ENCODE measurements at places on chromosomes 5 and 9.

GRCh38 chr5:44497606-44498005 is 108.4 kb upstream of the FGF10 start:
- DNase-seq, result no peak

- DNase-seq, result no peak
These were observed 130.2 kb upstream of the FSTL4 start for GRCh38 chr5:133742431-133742988.

DNA sequence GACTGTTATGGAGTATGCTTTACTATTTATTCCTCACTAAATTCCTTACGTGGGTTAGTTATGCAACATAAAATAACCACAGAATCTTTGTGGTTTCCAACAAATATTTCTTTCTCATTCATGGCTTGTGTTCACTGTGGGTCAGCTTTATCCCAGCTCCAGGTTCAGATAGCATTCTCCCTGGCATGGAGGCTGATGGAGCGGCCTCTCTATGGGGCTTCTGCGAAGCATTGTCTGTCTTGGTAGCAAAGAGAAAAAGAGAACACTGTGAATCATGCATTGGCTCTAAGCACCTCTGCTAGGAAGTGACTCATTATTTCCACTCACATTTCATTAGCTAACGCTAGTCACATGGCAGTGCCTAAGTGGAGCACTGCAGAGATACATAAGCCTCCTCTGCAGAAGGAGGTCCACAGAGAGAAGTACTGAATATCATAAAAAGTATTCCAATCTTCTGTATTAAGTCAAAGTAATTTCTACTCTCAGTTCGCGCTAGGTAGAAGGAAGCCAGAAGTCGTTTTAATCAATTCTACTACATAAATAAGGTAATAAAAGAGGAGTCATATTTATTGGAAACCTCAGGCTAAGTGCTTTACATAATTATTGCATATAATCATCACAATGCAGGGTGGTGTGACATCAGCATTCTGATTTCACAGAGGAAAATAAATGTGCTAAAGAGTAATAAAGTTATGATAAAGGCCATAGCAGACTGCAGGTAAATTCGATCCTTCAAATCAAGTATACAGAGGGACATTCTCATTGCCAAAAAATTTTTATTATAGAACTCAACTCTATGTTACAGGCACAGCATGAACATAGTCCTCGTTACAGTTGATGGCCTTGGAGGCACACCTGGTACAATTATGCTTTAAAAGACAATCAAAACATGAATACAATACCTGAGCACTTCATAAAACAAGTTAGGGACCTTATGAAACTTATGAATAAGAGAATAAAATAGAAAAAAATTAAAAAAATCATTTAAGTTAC is 531.1 kb downstream of the CETN3 start:
- DNase-seq, result no peak

GRCh38 chr9:128987805-128988204 is 40.3 kb downstream of the NUP188 start:
- DNase-seq, result no peak

GRCh38 chr5:181036816-181037364 is 3.2 kb upstream of the BTNL9 start:
- DNase-seq, result no peak

DNA sequence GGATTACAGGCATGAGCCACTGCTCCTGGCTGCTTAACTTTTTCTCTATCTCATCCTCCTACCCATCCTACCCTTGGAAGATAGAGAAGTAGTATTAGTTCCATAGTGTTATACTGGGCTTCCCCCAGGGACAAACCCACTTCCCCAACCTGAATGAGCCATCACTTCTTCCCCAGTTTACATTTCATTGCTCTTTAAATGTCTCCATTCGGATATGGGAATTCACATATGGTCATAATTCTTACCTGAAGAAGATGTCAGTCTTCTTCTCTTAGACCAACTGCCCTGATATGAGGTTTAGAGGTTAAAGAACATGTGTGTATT is 1.9 kb downstream of the CD274 start:
- DNase-seq, result no peak

DNA sequence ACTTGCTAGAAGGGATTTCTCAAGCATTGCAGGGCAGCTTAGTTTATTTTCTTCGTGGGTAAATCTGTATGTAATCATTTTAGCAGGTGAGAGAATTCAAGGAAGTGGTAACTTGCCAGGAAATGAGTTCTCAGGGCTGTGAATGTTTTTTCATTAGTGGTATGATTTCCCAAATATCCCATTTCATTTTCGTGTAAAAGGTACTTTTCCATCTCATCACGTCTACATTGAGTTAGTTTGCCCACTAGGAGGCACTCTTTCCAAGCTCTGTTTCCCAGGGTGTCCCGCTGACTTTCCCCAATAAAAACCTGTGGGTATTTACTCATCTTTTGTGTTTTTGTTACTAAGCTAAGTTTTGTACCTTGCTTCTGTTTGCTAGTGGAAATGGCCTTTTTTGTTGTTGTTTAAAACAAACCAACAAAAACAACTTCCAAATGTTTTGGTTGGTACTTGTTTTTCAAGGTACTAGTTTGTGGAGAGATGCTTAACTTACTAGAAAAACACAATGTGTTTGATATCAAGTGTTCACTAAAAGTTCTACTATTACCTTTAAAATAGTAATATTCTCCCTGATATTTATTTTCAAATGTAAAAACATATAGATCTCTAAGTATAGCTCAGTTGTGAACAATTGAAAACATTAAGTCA is 373.6 kb downstream of the ADGRV1 start:
- DNase-seq, result no peak

DNA sequence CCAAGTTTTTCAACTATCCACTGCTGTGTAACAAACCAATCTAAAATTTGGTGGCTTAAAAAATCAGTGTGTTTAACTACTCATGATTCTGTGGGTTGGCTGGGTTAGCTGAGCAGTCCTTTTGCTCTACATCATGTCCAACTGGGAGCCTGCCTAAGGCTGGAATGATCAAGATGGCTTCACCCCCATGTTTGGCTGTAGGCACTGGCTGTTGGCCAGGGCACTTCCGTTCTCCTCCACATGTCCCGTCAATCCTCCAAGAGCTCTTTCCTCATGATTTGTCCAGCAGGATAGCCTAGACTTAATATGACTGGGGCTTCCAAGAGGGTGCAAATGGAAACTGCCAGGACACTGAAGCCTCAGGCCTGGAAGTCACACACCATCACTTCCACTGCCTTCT is 17.0 kb upstream of the TSSK1B start:
- no peak for DNase-seq

GRCh38 chr5:68528821-68529273 is 313.3 kb downstream of the PIK3R1 start:
- no peak for DNase-seq

DNA sequence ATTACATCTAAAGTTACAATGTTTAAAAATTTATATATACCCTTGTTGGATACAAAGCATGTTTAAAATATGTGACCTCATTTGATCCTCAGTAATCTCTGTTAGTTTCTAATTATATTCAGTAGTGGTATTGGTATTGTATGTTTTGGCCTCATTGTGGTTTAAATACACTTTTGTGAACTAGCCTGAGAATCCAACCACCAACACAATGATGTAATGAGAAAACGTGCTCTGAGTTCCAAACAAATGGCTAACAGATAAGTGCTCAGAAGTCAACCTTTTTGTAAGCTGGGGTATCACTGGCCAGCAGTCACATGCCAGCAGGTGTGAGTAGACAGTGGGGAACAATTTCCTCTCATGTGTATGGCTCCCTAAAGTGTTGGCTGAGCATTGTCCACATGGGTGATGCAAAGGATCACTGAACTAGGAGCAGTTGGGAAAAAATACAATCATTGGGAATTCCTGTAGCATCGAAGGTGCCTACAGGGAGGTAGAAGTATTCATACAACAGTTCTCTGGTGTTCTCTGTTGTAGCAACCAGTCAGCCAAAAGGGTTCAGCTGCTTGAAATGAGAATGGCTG is 56.1 kb downstream of the DOCK8 start:
- DNase-seq, result no peak

DNA sequence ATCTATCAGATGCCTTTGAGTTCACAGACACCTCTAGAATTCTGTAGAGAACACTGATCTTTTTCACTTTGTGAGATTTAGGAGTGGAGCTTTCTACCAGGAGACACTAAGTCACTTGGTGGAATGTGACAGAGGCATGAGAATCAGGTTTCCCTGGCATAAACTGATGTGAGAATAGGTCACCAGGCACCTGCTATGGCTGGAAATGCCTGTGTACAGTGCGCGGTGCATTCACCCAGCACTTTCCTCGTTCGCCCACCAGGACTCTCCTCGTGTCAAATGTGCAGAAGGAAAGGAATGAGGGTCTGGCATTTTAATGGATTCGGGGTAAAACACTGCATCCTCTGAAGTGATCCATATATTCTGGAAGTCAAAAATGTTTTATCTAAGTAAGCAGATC is 281.8 kb upstream of the TUT7 start:
- DNase-seq, result no peak

DNA sequence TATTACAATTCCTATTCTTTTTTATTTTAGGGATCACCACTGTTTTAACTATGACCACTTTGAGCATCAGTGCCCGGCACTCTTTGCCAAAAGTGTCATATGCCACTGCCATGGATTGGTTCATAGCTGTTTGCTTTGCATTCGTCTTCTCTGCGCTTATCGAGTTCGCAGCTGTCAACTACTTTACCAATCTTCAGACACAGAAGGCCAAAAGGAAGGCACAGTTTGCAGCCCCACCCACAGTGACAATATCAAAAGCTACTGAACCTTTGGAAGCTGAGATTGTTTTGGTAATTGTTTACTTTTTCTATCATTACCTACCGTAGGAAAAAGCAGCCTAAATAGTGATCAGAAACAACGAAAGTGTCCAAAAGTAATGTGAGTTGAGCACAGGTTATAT is 6.4 kb downstream of the GABRA6 start:
- no peak for DNase-seq

- no peak for DNase-seq
These were observed 1.8 kb downstream of the HRH2 start for GRCh38 chr5:175659546-175660253.

GRCh38 chr9:108017671-108018070 is 528.1 kb upstream of the KLF4 start:
- no peak for DNase-seq

GRCh38 chr5:132221781-132222648 is 5.6 kb downstream of the P4HA2 start:
- no peak for DNase-seq

- no peak for DNase-seq
These were observed 2.3 kb downstream of the HAPLN1 start for GRCh38 chr5:83718195-83718825.

DNA sequence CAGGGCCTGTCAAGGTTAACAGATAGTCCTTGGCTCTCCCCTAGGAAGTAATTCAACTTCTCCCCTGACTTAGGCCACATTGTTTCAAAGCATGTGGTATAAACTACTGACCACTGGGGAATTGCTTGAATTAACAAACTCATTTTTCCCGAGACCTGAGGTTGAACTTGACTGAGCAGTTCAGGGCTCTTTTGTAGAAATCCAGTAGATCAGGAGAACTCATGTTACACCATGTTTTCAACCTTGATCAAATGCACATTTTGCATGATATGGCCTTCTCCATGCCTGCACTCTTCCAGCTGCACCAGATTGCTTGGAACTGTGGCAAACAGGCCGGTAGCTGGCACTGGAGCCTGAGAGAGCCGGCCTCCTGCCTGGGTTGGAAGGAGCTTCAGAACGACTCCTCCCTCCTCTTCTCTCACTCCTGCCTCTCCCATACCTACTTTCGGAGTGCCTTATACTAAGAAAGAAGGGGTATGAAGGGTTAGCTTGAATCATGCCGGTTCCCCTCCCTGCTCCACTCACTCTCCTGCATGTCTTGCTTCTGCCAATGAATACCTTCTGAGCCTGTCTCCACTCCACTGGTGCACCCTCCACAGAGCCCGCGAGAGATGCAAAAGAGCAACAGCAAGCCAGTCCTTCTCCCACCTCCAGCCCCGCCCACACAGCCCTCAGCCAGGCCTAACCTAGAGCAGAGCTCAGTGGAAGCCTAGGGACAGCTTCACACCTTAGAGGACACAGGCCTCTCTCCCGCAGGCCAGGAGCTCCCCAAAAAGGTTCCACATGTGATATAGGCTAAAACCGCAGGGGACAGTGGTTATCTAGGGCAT is 159.4 kb downstream of the MACROH2A1 start:
- no peak for DNase-seq

DNA sequence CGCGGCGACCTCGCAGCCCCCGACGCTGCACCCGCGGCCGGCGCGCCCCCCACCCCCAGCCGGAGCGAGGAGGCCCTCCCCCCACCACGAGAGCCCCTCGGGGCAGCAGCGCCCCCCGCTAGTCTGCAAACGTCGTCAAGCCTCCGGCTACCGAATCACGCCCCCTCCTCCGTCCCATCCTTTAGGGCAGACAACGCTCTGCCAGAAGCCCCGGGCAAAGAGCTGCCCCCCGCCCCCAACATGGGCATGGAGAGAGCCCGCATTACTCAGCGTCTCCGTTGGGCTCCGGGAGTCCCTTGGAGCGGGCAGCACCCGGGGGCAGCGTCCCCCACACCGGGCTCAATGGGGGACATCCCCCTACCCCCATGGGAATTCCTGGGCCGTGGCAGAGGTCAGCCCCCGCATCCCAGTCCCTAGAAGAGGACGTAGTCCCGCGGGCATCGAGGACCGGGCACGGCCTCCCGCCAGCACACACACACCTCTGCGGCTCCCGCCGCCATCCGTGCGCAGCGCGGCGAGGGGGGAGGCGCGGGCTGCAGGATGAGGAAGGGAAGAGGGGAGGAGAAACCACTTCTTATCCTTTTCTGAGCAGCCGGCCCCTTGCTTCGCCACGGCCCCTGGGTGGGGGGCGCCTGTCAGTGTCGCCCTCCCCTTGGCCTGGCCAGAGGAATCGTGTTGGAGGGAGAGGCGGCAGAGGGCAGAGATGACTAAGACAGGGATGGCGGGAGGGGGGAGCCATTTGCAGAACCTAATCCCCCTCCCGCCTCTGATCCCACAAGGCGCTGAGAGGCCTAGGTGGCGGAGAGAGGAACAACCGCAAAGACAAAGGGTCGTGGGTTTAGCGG is 750 bp downstream of the DNM1 start:
- no peak for DNase-seq

- no peak for DNase-seq
These were observed 103.6 kb downstream of the GTF3C4 start for GRCh38 chr9:132773764-132774339.

DNA sequence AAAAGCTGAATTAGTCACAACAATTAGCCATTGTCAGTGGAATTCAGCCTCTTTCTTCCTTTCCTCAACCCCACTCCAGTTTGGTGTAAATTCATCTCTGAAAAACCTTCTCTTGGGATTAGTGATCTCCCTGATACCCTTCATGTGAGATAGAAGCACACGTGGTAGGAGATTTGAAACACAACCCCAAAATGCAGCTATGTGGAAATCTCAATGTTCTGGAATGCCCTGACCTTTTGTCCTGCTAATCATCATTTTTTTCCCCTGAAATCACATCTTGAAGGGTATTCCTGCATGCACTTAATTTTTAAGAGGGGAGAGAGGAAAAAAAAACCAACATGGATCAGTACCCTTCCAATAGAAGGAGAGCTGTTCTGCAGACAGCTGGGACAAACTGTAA is 612.6 kb downstream of the EBF1 start:
- no peak for DNase-seq

DNA sequence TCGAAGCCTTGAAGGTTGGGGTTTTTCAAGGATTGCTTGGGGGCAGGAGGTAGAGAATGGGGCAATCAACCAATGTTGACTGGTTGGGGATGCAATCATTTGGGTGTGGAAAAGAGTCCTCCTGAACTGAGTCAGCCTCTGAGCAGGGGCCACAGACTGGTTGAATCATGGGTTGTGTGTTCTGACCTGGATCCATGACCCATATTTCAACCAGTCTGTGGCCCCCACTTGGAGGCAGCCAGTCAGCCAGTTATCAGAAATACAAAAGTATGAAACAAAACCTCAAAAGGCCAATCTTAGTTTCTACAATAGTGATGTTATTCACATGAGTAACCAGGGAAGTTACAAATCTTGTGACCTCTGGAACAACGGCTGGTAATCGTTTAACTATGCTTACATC is 81.4 kb upstream of the RANBP6 start:
- DNase-seq, result no peak
